ENCODE measurements at places on chromosomes 13 and 19.

DNA sequence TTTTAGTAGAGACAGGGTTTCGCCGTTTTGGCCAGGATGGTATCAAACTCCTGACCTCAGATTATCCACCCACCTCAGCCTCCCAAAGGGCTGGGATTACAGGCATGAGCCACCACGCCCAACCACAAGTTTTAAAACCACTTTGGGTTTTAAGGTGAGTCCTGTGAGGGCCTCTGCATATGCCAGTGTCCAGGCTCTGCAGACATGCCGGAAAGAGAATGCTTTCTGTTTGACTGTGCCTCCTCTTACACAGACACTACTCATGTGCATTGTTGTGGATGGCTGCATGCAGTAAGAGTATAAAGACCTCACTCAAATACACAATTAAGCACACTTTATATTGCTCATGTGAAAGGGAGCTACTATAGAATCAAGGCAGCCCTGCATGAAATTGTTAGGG lies 20.8 kb upstream of the SLC25A30 start:
- peak; percentile 54 for DNase-seq

DNA sequence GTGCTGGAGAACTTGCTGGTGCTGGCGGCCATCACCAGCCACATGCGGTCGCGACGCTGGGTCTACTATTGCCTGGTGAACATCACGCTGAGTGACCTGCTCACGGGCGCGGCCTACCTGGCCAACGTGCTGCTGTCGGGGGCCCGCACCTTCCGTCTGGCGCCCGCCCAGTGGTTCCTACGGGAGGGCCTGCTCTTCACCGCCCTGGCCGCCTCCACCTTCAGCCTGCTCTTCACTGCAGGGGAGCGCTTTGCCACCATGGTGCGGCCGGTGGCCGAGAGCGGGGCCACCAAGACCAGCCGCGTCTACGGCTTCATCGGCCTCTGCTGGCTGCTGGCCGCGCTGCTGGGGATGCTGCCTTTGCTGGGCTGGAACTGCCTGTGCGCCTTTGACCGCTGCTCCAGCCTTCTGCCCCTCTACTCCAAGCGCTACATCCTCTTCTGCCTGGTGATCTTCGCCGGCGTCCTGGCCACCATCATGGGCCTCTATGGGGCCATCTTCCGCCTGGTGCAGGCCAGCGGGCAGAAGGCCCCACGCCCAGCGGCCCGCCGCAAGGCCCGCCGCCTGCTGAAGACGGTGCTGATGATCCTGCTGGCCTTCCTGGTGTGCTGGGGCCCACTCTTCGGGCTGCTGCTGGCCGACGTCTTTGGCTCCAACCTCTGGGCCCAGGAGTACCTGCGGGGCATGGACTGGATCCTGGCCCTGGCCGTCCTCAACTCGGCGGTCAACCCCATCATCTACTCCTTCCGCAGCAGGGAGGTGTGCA lies 587 bp downstream of the S1PR4 start:
- peak; percentile 62 for DNase-seq

DNA sequence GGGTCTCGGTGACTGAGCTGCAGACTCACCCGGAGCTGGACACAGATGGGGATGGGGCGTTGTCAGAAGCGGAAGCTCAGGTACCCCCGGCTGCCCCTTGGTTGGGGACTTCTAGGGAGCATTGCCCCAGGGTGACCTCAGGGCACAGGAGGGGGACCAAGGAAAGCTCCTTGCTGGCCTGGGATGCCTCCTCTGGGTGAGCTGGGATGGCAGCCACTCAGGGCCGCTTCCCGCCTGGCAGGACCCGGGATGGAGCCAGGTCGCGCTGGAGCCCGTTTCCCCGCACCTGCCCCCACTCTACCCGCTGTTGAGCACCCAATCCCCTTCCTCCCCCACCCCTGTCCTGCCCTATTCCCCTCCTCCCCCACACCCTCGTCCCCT lies 10.8 kb downstream of the PRKCSH start:
- no peak for DNase-seq

DNA sequence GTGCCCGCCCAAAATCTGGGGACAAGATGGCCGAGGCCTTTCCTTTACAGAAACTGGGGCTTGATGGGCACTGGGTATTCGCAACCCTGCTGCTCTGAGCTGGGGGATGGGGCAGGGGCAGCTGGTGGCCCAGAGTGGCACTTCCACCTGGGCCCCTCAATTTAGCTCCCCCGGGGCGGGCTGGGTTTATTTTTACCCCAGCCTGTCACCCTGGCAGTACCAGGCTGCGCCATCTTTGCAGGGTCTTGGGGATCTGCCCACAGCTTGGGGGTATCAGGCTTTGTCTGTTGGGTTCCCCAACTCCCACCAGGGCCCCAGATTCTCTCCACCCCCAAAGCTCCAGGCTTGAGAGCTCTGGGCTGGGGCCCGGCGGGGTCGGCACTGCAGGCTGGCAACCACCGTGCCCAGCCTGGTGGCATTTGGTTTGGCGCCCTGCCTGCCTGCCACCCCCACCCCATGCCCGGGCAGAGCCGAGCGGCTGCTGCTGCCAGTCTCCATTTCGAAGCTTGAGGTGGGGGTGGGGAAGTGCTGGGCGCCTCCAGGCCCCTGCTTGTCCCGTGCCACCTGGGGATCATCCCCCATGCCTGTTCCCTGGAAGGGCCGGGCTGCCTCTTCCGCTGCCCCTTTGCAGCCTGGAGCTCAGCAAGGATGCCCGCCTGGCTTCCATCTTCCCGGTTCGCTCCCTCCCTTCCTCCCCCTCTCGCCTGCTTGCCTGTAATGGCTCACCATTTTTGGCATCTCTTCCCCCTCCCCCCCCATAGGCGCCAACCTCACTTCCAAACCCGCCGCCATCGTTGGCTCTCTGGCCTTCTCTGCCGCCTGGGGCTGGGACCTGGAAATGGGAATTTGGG lies 11.4 kb downstream of the NFIX start:
- DNase-seq, result no peak

- no peak for DNase-seq
Measured at GRCh38 chr13:24911133-24911908, 147.4 kb downstream of the RNF17 start.

DNA sequence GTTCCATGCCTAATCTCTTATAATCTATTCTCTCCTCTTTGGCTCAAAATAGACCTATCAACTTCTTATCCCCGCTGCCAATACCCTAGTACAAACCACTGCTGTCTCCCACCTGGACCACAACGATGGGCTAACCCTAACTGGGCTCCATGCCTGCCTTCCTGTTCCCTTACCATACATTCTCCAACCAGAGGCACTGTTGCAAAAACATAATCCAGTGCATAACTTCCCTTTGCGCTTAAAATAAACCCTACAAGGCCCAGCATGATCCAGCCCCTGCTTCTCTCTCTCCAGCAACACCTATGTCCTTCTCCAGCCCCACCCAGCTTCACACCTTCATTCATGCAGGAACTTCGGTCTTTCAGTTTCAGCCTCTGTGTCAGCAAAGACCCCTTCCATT lies 27.4 kb upstream of the CEBPA start:
- no peak for DNase-seq

DNA sequence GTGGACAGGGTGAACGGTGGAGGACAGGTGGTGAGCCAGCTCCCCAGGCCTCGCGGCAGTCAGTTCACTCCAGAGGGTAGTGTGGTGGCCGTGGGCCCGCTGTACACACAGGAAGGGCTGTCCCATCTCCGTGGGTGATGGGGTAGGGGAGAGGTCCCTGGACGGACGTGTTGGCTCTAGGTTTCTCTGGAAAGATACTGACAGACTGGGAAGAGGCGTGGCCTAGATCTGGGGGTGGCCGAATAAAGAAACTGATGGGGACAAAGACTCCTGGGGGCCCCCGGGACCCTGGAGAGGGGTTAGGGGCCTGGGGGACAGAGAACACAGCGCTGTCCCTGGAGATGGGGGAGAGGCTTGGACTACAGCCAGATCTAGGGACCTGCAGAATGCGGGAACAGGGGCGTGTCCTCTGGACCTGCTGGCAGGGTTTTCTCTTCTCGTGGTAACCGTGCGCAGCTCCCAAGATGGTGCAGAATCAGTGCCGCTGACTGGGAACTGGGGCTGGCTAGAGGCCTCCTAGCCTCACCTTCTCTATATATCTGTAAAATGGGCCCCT lies 4.0 kb upstream of the PRAM1 start:
- no peak for DNase-seq

GRCh38 chr13:112168761-112169160 lies 101.8 kb downstream of the SOX1 start:
- DNase-seq, result no peak

GRCh38 chr19:33813391-33814101 lies 16.9 kb downstream of the KCTD15 start:
- no peak for DNase-seq

GRCh38 chr13:113406321-113407102 lies 42.6 kb upstream of the GRTP1 start:
- no peak for DNase-seq

DNA sequence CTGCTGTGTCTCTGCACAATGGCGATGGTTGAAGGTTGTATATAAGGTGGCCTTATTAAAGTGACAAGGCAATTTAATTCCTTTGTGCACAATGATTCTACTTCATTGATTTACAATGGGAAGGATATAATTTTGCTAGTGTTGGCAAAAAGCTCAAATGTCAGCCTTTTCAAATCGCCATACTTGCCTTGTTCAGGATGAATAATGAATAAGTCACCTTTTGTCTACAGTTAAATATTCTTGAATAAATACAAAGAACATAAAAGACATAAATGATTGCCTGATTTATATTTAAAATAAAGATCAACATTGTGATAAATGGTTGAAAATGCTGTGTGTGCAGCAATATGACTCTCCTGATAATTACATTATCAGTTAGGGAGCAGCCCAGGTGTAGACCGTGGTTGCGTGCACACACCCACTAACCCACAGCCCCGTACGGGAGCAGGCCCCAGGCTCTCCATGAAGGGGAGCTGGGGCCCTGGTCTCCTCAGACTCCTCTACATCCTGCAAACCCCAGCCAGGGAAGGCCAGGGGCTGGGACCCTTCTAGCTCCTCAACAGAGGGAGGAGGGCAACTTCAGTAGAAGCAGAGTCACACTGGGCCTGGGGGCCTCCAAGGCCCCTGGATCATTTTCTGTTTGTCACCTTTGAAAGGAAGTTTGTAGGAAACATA lies 64.9 kb downstream of the TEX29 start:
- no peak for DNase-seq

Measured in GM12865 (cell line).